ENCODE measurements at places on chromosomes 6 and 20.

- no peak for DNase-seq
Measured at GRCh38 chr6:152815230-152815872, 64.8 kb downstream of the VIP start.

- DNase-seq, result no peak
Measured at GRCh38 chr20:10591946-10592521, 81.8 kb downstream of the JAG1 start.

DNA sequence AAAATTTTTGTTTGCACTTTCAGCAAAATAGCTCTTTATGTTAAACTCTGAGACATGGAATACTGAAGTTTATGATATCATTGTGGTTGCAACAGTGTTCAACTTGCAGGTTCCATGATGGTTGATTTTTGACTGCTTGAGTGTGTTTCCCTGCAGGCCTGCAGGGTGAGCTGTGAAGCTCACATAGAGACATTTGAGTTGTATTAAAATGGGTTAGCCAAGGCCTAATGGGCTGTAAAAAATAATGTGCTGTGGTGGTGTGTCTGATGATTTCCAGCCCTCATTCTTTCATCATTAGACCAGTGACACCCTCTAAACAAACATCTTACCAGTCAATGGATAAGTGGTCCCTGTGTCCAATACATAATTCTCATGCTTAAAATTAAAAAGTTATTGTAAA lies 321.4 kb downstream of the FARS2 start:
- no peak for DNase-seq

DNA sequence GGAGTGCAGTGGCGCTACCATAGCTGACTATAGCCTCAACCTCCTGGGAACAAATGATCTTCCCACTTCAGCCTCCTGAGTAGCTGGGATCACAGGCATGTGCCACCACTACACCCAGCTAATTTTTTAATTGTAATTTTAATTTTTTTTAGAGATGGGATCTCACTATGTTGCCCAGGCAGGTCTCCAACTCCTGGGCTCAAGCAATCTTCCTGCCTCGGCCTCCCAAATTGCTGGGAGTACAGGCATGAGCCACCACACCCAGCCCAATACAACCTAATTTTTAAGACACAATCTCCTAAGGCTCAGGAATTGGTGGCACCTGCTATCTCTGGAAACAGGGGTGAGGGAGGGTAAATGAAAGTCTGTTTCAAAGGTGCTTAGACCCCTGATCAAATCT lies 5.8 kb downstream of the ZBTB24 start:
- DNase-seq, result no peak

DNA sequence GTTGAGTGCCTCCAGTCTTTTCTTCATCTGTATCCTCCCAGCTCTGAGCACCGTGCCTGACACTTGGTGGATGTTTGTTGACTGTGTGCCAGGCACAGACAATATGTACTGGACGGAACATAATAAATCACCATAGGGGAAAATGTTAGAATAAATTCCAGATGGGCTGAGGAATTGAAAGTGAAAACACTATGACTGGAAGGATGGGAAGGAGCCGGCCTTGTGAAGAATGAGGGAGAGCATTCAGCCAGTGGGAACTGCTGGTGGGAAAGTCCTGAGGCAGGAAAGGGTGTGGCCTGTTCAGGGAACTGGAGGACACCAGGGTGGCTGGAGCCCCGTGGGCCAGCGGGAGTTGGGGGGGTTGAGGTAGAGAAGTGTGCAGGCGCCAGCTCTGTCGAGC lies 75.4 kb downstream of the MTHFD1L start:
- no peak for DNase-seq

DNA sequence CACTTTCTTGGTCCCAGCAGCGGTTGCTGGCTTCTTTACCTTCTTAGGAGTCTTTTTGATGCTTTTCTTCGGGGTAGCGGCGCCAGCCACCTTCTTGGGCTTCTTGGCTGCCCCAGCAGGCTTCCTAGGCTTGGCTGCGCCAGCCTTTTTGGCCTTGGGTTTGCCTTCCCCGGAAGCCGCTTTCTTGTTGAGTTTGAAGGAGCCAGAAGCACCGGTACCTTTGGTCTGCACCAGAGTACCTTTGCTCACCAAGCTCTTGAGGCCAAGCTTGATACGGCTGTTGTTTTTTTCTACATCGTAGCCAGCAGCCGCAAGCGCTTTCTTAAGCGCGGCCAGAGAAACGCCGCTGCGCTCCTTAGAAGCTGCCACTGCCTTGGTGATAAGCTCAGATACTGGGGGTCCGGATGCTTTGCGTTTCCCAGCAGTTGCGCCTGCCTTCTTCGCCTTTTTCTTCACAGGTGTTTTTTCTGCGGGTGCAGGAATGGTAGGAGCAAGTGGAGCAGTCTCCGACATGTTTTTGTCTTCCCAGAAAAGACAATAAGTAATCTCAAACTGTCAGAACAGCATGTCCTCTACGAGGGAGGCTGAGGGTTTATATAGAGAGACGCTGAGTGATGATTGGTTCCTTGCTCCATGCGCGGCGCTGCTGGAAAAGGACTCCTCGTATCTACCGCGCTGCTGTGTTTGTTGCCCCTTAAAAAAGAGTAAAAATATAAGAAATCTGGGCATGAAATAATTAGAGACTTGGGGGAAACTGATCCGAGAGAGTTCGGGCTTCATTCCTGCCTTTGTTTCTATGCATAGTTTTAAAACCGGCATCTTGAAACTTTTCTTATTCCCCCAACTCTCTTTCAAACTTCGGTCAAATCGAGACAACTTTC lies 130.3 kb upstream of the BTN3A2 start:
- DNase-seq, result peak; percentile 79

Measured in activated CD4-positive, alpha-beta T cell treated with anti-CD3 and anti-CD28 coated beads, Interleukin-2, amount 50 U/mL, for 48 hours (primary cell).